ENCODE measurements at places on chromosomes 11 and 22. TPM values are rescaled to one million over a fixed set of nuclear protein-coding genes. Genes with fewer than 3 reads are reported as not detected.

- no peak for DNase-seq
These were observed 6.0 kb downstream of the P2RX6 start for GRCh38 chr22:21020802-21021429.

DNA sequence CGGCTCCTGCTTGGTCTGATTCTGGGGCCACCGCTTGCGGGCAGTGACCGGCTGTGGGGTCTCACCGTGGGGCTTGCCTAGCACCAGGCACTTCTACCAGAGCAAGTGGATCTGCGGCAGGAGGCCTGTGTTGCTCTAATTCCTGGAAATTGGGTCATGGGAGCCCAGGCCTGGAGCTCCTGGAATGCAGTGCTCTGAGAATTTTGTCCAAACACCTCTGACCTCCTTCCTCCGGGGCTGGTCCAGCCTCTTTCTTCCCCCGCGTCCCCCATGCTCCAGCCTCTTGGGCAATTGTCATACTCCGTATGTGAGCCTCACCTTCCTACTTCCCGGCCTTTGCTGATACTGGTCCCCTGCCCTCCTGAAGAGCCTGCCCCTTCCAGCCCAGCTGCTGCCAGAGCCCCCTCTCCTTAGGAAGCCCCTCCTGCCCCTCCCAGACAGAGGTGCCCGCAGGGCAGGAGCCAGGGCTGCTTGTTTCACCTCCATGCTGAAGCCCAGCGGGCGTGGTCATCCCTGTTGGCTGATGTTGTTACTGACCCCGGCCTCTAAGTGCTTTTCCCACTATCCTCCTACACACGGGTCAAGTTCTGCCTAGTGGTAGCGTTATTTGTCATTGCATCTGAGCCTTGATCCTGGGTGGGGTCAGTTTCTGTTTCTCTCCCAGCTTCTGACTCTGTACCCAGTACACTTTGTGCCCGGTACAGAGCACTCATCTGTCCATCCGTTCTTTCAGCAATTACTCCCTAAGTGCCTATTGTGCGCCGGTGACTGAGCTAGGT, 9.6 kb downstream of the MGAT3 start:
- no peak for DNase-seq

- no peak for DNase-seq
These were observed 10.5 kb downstream of the ASPHD2 start for GRCh38 chr22:26439559-26439958.

GRCh38 chr22:19596680-19597398, 72.6 kb upstream of the CLDN5 start:
- DNase-seq, result no peak

DNA sequence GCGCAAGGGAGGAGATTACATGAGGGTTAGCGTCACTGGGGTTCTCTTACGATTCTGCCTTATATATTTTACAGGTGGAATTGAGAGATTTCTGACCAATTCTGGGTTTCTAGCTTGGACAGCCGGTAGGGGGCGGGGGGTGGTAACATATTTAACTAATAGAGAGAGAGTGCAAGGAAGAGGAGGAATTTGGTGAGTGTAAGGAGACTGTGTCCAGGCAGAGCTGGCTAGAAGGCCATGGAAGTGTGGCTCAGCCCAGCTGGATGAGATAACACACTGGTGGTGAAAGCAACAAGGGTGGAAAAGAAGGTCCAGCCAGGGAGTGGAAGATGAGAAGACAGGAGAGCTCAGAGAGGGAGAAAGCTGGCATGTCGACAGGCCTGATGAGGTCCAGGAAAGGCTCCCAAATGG, 56.5 kb downstream of the ST3GAL4 start:
- no peak for DNase-seq

GRCh38 chr11:68707527-68707926, 23.2 kb downstream of the GAL start:
- DNase-seq, result no peak

DNA sequence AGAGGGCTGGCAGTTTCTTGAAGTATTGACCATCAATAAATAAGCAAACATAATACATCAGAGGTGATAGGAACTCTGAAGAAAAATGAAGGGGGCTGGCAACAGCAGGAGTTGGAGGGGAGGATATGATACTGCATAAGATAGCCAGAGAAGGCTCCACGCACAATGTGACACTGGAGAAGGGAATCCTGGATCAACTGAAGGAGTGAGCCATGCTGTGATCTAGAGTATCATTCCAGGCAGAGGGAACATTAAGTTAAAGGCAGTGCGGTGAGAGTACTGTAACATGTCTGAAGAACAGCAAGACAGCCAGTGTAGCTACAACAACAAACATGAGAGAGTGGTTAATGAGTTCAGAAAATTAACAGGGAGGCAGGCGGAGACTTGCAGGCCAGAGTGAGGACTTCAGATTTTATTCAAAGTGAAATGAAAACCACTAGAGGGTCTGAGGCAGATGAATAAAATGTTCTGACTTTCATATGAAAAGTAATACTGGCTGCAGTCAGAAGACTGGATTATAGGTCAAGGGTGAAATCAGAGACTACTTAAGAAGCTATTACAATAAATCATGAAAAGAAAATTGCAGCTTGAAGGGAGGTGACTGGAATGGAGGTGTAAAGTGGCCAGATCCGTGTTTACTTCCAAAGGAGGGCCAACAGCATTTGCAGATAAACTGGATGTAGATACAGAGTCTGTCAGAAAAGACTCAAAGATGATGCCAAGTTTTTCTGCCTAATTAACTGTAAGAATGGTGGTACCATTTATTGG, 49.4 kb downstream of the RRAS2 start:
- no peak for DNase-seq

SERPIND1 gene
- total RNA-seq, result not detected

NAV2 gene
- 31.4 TPM for total RNA-seq

MUC6 gene
- total RNA-seq, result not detected

PHOX2A gene
- total RNA-seq, result not detected

All from osteocyte (in vitro differentiated cells).